Forelimb muscle (tissue), 1 donor: ENCODE measurements at places on chromosomes 13 and 19. TPM values are rescaled to one million over a fixed set of nuclear protein-coding genes. Genes with fewer than 3 reads are reported as not detected.

DNA sequence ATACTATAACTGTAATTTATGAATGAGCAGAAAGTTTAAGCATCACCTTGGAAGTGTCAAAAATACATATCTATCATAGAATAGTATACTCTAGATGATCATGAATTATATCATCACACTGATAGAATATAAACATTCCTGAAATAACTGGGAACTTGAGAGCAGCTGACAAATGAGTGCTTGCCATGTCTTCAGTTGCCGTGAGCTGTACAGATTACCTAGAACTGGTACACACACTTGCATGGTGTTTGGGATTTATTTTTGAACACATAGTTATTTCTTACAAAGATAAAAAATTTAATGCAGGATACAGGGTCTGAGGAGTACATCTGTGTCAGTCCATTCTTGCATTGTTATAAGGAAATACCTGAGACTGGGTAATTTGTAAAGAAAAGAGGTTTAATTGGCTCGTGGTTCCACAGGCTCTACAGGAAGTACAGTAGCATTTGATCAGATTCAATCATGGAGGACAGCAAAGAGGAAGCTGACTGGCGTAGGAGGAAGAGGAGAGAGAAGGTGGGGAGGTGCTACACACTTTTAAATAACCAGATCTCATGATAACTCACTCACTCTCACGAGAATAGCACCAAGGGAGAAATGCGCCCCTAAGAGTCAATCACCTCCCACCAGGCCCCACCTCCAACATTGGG, 60.4 kb upstream of the MBNL2 start:
- no peak for DNase-seq

DNA sequence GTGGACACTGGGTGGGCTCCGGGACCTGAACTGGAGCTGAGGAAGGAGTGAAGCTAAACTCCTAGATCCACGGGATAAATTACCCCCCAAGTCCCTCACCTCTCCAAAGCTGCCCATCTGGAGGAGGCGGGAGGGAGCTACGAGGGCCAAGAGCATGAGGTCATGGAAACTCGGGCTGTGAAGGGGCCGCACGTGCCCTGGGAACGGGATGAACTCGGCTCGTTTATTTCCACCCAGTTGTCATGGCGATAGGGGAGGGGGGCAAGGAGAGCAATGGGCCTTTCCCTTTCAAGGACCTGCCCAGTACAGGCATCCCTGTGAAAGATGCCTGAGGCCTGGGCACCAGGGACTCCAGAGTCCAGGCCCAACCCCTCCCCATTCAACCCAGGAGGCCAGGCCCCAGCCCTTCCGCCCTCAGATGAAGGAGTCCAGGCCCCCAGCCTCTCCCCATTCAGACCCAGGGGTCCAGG, 3.8 kb downstream of the PPP1R12C start:
- peak; percentile 95 for DNase-seq

DNA sequence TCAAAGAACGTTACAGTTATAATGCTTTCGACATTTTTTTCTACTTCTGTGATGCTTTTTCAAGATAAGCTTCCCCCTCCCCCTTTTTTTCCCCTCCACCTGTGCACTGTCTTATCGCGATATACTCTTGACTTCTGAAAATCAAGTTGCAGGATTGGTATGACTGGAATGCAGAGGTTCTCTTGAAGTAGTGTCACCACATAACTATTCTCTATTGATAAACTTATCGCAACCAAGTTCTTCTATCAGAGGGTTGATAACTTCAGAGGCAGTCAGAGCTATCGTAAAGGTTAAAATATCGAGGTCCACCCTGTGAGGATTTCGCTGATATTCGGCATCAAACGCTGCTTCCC, 820 bp downstream of the EID2 start:
- DNase-seq, result no peak

TNFRSF19 gene
- polyA plus RNA-seq, result 20.6 TPM

- DNase-seq, result no peak
These were observed 31.4 kb upstream of the GJB6 start for GRCh38 chr13:20263393-20264044.
